Posterior cingulate gyrus (tissue), 11 donors: ENCODE measurements at places on chromosomes 2 and 18.

- no peak for DNase-seq
Measured at GRCh38 chr18:58119819-58120218, 75.8 kb downstream of the NEDD4L start.

DNA sequence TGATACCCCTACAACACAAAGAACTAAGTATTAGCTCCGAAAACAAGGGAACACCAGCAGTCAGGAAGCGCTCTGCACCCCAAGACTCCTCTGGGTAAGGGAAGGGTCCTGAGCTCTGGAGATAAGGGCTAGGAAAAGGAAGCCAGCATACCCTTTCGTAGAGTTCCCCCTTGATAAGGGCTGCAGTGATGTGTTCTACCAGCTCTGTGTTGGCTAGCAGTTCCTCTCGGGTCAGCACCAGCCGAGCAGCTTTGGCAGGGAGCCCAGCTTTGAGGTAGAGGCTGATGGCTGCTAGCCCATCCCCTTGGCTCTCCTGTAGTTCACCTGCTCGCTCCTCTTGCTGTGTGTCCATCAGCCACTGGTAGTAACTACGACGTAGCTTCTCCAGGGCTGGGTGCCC is 18.9 kb downstream of the KRTCAP3 start:
- DNase-seq = no peak

GRCh38 chr2:219571311-219572236 is at the start of gene OBSL1:
TSS of gene OBSL1 (minus strand) at chr2:219571539. CDS start at chr2:219571232, 307 bp downstream.
- DNase-seq = peak; percentile 44

GRCh38 chr2:39099310-39099869 is 21.5 kb downstream of the SOS1 start:
- DNase-seq = no peak

DNA sequence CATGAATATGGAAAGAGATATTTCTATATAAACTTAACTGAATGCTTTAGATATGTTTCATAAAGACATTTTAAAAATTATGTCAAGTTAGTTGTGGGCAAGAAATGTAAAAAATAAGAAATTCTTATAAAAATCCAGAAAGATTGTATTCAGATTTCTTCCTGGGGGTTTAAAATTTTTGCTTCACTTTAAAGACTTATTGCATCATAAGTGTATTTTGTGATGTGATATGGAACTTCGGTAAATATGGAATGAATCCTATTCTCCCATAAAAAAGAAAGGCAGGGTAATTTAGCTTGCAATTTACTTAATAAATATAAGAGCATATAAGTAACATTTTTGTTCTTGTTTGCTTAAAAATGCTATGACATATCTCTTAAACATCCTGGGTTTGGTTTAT is 104.8 kb upstream of the CWC22 start:
- DNase-seq = no peak

DNA sequence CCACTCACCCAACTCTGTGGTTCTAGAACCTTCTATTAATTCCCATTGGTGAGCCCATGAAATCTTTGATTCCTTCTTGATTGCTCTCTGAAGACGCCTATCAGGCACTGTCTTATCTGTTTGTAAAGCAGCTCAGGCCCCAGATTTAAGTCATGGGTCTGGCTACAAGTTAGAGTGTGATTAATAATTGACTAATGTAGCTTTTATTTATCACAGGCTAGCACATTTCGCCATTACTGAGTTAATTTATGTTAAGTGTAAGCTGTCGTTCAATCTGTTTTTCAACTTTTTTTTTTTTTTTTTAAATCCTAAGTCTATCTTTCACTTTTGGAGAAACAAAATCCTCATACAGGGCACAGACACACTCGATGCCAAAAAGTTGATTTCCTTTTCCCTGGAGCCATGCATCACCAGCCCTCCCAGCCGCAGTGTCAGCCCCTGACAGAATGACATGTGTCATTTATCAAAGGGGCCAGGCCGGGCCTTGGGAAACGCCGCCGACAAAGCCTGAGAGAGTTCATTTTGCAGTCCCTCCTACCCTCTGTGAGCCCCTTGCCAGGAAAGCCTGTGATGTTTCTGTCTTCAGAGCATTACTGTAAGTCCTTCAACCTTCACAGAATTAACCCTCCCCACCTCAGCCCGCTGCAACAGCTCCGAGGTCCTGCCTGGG is 15.8 kb downstream of the TSHZ1 start:
- DNase-seq = no peak

GRCh38 chr2:70367722-70368323 is 66.0 kb upstream of the FAM136A start:
- no peak for DNase-seq

DNA sequence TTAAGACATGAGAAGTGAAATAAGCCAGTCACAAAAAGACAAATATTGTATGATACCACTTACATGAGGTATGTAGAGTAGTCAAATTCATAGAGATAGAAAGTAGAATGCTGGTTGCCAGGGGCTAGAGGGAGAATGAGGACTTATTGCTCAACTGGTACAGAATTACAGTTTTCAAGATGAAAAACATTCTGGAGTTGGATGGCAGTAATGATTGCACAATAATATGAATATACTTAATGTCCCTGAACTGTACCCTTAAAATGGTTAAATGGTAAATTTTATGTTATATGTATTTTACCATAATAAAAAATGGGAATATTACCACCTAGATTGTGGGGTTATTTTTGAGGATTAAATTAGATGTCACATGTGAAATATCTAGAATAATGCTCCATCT is 341.2 kb downstream of the CLIP4 start:
- DNase-seq = no peak

- no peak for DNase-seq
Measured at GRCh38 chr2:70837980-70838925, 2.6 kb upstream of the CD207 start.

DNA sequence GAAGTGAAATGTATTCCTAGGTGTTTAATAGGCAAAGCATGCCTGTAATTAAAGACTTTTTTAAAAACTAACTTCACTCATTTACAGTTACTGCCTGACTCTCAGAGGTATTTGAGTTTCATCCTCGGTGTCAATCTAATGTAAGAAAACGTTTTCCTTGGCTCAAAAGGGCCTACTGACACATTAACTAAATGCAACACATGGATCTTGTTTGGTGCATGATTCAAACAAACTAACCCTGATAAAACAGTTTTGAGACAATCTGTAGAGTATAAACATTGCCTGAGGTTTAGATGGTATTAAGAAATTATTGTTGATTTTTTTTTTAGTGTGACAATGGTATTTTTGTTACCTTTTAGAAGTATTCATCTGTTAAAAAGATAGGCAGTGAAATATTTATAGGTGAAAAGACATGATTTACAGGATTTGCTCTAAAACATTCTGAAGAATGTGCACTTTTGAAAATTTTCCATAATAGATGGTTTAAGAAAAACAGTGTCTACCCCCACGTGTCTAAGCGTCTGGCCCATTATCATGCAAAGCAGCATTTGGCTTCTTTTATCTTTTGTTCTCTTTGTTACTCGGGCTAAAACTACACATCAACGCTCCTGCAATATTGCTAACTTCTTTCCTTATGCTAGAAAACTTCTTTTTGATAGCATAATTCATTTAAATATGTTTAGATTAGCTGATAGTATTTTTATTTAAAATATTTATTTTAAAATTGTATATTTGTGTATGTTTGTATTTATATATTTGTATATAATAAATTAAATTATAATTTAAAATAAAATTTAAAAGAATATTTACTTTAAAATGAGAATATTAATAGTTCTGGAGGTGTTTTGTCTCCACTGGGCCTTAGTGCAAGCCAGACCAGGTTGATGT is 160.2 kb upstream of the NDUFV2 start:
- no peak for DNase-seq

DNA sequence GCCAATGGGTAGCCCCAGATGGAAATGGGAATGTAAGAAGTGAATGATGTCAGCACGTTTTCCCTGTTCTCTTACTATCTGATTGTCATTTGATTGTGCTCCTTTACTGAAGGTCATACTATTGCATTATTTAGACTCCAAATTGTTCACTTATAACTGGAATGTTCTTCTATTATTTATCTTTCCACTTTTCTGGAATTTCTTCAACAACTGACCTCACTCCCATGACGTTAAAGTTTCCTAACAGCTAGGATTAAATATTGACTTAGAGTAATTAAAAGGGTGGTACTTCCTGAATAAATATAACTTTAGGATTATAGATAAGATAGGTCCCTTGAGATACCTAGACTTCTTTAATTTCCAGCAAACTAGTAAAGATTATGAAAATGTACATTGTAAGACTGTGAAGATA is 10.9 kb upstream of the GULP1 start:
- DNase-seq = no peak

DNA sequence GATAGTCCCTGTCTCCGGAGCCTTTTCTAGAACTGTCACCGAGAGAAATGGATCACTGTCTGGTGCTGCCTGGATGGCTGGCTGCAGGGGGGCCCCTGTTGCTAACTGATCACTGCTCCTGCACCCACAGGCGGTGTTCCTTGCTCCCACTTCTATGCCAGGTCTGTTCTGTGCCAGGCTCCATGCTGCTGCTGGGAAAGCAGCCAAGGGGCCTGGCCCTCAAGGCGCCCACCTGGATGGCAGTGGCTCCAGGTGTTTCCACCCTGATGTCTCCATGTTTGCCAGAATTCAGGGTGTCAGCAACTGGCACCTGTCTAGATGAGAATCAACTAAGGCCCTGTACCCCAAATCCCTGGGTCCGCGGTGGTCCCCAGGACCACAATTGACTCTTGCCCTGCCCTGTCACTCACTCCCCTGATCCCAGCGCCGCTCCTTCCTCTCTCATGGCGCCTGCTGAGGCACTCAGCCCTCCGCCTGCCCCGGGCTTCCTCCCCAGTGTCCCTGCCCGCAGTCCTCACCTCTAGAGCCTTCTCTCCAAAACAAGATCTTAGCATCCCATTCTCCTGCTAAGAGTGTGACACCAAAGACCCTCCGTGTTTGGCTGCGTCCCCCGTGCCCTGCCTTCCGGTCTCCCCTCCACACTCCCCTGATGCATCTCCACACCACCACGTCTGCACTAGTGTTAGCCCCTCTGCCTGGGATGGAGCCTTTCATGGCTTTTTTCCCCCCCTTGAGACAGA is 72.5 kb upstream of the OTOF start:
- no peak for DNase-seq

GRCh38 chr18:58565021-58565420 is 63.9 kb downstream of the ALPK2 start:
- no peak for DNase-seq

- DNase-seq = no peak
Measured at GRCh38 chr18:35522130-35522959, 24.6 kb upstream of the INO80C start.

GRCh38 chr2:231737761-231738160 is 29.4 kb downstream of the PTMA start:
- no peak for DNase-seq

GRCh38 chr2:29104688-29105087 is 10.5 kb upstream of the CLIP4 start:
- DNase-seq = no peak

- no peak for DNase-seq
Measured at GRCh38 chr2:10341193-10341592, 38.5 kb downstream of the HPCAL1 start.

DNA sequence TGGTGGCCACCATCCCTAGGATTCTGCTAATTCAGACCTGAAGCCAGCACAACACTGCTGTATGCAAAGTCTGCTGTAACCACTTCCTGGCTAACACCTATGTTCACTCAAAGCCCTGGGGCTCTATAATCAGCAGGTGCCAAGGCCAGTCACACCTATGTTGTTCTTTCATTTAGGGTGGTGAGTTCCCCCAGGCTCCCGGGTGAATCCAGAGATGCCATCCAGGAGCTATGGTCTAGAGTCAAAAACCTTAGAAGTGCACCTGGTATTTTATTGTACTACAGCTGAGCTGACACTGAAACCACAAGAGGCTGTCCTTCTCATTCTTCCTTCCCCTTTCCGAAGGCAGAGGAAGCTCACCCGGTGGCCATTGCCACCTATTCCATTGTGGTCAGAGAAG is 46.2 kb upstream of the CCDC141 start:
- DNase-seq = no peak

DNA sequence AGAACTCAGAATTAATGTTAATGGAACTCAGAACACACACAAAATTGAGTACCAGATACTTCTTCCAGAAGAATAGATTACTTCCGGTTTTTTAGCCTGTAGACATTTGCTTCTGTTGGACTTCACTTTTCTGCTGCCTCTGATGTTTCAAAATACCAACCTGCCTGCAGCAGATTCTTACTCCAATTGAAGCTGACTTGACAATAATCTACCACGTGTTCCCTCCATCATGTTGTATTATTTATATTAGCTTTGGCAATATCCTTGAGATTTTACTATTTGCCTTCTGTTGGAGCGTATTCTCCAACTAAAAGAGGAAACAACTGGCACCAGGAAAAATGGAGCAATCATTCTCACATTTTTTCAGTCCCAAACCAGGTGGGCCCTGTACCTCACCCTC is 3.1 kb upstream of the GORASP2 start:
- no peak for DNase-seq

GRCh38 chr18:8279346-8279745 is 329.9 kb upstream of the RAB12 start:
- DNase-seq = no peak

GRCh38 chr2:24410976-24411375 is 50.6 kb upstream of the ITSN2 start:
- no peak for DNase-seq

DNA sequence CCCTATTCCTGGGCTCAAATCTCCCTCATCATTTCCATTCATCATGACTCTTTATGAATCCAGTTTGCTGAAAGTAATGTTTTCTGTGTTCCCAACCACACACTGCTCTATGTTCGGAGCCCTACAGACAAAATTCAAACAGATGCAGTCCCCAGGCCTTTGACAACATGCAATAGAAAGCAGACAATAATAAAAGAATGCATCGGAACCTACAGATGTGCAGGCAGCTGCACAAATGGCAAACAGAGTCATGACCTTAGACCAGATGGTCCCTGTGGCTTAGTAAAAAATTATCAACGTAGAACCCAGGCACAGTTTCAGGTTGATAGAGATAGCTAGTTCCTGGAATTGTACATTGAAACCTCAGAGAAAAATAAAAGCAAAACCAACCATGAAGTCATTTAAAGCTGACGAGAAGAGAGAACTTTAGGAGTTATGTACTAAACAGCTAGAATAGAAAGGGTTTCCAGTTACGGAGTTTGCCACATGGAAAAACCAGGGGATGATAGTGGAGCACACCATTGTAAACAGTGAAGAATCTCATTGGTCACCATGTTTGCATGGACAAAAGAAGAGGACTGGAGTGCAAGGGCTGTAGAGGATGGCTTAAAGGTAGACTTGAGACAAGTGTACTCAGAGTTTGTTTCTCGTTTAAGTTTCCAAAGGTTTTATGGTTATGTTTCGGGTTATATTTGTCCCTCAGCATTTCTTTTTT is 23.2 kb upstream of the ACVR1 start:
- no peak for DNase-seq

GRCh38 chr18:11149441-11150270 is at the start of gene PIEZO2:
TSS of gene PIEZO2 (minus strand) at chr18:11149569. CDS start at chr18:11148588, 981 bp downstream.
- DNase-seq = peak; percentile 45

DNA sequence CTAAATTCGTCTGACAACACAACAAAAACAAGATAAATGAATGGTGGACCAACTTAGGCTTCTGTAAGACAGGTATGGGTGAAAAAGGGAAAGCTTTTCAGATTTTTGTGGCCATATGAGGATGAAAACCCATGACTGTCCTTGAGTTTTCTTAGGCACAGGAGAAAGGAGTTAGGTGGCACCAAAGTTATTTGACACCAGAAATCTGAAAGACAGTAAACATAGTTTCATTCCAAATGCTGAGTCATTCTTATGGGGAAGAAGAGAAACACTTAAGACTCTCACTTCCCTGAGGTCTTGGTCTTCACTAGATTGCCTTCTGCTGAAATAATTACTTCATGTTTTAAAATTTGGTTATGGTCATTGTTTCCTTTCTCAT is 5.2 kb upstream of the GPD2 start:
- DNase-seq = no peak
